ENCODE measurements at places on chromosomes 1 and 21. TPM values are rescaled to one million over a fixed set of nuclear protein-coding genes. Genes with fewer than 3 reads are reported as not detected.

GRCh38 chr1:102837551-102837950 lies 270.8 kb downstream of the COL11A1 start:
- DNase-seq: no peak

DNA sequence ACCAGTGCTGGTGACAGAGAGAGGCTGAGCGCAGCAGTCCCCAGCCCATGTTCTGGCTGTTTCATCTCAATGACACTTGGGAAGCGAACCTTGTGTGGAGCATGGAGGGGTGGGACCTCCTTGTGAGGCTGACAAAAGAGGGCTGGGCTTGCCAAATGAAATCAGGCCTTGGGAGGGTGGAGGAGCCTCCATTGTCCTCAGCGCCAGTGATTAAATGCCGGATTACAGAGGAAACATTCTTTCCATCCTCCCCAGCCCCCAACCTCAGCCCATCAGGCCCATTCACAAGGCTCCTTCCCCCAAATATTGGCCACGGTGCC lies 63.3 kb upstream of the PAXBP1 start:
- DNase-seq: no peak

GRCh38 chr1:161390559-161390858 lies 22.8 kb upstream of the CFAP126 start:
- DNase-seq: no peak

DNA sequence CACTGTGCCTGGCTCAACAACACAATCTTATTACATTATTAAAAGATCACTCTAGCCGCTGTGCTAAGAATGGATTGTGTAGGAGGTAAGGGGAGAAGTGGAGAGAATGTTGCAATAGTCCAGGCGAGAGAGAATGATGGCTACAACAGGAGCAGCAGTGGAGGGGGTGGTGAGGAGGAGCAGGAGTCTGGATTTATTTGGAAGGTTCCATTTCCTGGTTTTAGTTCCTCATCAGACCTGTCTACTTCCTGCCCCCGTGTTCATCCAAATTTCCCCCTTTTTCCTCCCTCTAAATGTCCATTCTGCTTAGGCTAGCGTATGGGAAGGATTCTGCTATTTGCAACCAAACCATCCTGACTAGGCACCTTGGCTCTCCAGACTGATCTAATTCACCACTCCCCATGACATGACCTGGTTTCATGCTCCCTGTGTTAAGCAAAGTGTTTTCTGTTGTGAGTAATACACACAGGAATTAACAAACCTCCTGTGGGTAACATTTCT lies 35.1 kb upstream of the EYA3 start:
- DNase-seq: no peak

DNA sequence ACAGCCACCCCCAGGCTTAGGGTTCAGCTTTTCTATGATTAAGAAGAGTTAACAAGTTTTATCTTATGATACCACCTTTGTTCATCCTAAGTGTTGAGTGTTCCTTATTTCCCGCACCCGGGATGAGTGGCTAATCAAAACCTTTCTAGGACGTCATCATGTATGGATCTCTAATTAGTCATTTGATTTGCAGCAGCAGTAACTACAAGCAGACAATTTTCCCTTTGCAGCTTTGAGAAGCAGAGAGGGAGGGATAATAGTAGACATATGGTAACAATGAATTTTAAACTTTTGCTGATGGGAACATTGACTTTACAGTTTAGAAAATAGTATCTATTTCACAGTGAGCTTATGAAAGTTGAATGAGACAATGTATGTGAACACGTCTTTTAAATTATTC lies 30.8 kb upstream of the SLC35F3 start:
- no peak for DNase-seq

DNA sequence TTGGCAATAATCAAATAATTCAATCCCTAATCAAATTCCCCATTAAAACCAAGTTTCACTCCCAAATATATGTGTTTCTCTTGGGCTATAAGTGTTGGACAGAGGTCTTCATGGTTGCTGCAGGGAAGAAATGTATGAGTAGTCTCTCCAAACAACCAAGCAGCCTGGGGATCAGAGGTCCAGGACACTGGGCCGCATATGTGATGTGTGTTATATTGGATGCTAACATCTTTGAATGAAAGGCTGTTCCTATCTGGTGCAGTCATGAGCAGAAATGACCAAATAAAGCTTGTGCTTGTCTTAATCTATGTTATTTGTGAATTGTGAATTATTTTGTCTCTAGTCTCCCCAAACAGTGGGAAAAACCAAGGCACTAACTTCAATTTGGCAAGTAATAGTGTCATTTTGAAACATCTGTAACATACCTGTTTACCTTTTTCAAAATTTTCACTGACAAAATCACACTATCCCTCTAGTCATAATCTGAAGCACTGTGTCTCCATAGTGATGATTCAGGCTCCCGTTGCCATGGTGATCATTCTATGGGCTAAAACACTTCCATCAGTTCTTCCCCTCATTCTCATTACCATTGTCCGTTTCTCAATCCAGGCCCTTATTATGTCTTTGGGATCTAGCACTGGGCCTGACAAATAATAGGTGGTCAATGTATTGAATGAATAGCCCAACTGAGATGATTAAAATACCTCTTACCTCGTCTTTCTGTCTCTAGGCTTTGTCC lies 12.5 kb upstream of the TADA1 start:
- DNase-seq: no peak

Gene ZMYM1
- total RNA-seq: 5.7 TPM

Gene TMEM240
- 0.42 TPM for total RNA-seq

- DNase-seq: no peak
Observed at GRCh38 chr1:29653034-29653810, 416.9 kb downstream of the PTPRU start.

Gene CRNN
- not detected for total RNA-seq

- no peak for DNase-seq
Observed at GRCh38 chr1:5643360-5644107, 348.7 kb downstream of the NPHP4 start.

Gene BSND
- not detected for total RNA-seq

DNA sequence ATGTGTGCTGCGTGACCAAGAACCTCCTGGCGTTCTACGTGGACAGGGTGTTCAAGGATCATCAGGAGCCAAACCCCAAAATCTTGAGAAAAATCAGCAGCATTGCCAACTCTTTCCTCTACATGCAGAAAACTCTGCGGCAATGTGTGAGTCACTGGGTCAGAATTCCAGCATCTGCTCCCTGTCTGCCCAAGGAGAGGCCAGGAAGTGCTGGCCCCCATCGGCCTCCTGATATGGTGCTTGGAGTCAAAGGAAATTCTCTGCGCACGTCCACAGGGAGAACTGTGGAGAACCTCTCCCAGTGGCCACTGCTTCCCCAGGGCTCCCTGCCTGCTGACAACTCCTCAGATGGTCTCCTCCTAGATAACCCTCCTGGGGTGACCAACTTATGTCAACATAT lies 25.6 kb upstream of the IL20 start:
- no peak for DNase-seq

GRCh38 chr21:18705971-18706370 lies 302.4 kb upstream of the TMPRSS15 start:
- no peak for DNase-seq

DNA sequence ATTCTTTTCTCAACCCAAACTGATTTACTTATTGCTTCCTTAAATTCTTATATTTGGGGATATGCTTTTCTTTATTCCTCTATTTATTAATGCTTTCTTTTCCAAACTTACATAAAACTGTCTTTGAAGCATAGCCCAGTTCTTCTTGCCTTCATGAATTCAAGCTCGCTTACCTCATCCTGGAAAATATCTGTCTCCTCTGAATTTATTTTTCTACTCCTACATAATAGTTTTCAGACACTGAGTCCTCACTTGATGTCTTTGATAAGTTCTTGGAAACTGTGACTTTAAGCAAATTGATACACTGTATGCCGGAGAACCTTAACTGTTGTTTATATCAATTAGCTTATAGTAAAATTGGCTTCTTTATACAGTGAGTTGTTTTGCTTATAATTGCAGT lies 93.8 kb downstream of the ZFYVE9 start:
- DNase-seq: no peak

Gene CR1
- 0.05 TPM for total RNA-seq

- DNase-seq: no peak
Observed at GRCh38 chr1:162389021-162389818, 7.7 kb downstream of the C1orf226 start.

DNA sequence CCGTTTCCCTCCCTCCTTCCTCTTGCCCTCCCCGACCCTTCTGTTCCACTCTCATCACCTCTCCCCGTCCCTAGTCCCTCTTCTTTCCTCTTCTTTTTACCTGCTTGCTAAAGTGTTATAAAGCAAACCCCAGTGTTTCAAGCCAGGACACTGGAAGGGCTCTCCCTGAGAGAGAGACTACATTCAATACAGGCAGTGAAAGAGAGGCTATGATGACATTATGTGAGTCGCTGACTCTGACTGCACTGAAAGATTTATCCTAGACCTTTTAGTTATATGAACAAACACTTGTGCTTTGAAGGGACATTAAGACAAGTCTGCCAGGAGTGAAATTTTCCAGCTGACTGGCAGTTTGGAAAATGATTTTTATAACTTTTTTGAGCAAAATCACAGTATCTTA lies 155.7 kb downstream of the S1PR1 start:
- DNase-seq: no peak

Gene MR1
- total RNA-seq: 21.5 TPM

Gene CCDC185
- not detected for total RNA-seq

Gene POU3F1
- total RNA-seq: 0.11 TPM

DNA sequence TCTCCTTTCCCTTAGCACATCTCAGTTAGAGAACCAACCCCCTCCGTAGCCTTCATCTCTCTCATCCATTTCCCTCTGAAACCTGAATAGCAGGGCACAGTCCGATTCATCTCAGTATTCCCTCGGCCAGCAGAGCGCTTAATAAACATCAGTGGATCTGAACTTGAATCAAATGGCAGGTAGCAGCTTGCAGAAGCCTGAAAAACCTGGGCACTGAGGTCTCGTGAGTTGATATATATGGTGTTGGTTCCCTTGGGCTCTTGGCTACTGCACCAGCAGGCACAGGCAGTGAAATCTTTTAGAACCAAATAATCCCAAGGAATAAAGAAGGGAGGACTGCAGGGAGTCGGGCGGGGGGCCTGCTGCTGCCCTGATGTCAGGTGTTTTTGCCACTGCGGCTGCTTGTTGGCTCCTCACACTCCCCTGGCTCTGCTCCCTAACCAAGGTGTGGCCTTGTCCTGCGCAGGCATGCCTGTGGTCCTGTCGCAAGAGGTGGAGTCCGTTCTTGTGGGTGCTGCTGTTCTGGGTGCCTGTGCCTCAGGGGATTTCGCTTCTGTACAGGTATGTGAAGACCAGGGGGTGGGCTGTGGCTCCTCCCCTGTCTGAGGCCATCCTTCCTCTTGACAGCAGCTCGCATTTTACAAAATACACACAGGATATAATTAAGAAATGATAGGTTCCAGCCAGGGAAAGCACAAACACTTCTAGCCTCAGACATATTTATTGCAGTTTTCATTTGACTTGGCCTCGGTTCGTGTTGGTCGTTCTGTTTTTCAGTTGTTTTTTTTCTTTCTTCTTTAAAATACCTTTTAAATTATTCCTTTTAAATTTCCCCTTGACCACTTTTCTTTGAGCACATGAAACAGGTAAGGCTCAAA lies 140.9 kb upstream of the HOOK1 start:
- DNase-seq: no peak

Gene OR2T2
- not detected for total RNA-seq

Gene FBXO2
- 2.1 TPM for total RNA-seq

- DNase-seq: no peak
Observed at GRCh38 chr1:247077213-247077612, 1.4 kb downstream of the ZNF670 start.

DNA sequence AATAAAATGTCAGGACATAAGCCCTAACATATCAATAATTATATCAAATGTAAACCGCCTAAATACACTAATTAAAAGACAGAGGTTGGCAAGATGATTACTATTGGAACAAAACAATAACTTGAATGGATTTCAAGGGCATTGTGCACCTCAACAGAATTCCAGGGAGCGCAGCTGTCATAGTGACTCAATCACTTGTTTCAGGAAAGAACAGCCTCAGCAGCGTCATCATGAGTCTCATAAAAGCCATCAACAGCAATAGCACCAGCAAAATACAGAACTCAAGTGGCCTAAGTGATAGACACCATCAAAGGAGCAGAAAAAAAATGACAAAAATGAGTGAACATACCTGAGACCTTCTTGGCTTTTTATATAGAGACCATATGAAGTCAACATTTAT lies 632.7 kb upstream of the NR5A2 start:
- DNase-seq: no peak

Gene LEFTY2
- not detected for total RNA-seq

Gene DNAJC6
- total RNA-seq: 2.3 TPM

DNA sequence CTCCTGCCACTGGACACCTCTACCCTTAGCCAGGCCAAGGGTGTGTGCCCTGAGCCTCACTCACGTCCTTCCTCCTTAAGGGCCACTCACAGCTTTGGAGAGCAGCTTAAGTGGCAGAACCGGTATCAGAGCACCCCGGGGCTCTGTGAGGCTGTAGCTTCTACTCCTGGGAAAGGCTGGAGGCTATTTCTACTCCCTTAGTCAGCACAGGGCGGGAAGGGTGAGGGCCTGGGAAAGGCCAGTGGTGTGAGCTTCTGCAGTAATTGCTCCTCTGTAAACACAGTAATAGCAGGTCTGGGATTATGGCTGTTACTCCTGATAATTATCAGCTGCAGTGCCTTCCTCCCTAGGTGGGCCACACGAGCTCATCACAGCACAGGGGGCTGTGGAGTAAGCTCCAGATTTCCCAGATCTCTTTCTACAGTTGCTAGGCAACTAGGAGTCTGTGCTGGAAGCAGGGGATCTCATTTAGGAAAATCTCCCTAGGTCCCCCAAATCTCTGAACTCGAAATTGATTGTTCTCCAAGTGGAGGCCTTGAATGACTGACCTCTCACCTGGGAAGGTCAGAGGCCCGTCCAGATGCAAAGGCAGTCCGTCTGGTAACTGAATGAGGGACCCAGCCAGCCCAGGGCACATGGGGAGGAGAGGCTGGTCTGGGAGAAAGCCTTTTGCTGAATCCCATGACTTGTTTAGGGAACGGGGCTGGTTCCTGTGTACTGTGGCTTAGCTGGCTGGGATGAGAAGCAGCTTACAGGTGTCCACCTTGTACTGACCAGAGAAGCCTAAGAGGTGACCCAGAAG lies 29.3 kb downstream of the IER5 start:
- no peak for DNase-seq

DNA sequence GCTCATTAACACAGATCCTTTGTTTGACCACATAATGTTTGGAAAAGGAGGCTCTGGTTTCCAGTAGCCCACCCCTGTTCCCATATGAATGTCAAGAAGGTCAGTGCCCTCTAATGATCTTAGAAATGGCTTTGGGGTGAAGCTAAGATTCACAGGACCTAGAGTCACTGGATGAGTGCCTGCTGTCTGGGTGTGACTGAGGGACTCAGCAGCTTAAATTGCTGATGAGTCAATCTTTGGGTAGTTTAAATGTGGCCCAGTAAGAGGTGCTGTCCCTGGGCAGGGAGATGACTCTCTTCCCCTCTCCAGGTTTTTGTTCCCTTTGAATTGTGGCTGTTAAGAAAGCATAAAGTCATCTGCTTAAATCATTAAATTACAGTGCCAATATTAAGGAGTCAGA lies 50.6 kb downstream of the L1TD1 start:
- DNase-seq: no peak

Gene NTRK1
- total RNA-seq: 6.1 TPM

DNA sequence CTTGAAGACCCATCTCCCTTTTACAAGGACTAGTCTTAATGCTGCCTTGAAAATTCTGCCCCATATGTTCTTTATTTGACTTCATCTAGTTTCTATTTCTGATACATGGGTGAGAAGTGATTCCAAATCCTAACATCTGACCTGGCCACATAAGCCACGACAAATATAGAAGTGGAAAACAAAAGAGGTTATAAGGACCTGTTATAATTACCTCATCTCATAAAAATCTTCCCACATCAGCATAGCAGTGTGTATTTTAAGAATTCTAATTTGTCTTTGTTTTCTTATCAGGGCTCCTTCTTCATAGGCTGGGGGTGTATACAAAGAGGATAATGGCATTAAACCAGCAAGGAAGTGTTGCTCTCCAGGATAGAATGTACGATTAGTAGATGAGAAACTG lies 1007.4 kb downstream of the TTLL7 start:
- DNase-seq: no peak
